ENCODE measurements at places on chromosomes 7 and 10.
A peak's percentile ranks its signal among the peaks of the same experiment; 100 is the strongest.

GRCh38 chr7:716222-716621, 10.3 kb upstream of the DNAAF5 start:
- DNase-seq: no peak

DNA sequence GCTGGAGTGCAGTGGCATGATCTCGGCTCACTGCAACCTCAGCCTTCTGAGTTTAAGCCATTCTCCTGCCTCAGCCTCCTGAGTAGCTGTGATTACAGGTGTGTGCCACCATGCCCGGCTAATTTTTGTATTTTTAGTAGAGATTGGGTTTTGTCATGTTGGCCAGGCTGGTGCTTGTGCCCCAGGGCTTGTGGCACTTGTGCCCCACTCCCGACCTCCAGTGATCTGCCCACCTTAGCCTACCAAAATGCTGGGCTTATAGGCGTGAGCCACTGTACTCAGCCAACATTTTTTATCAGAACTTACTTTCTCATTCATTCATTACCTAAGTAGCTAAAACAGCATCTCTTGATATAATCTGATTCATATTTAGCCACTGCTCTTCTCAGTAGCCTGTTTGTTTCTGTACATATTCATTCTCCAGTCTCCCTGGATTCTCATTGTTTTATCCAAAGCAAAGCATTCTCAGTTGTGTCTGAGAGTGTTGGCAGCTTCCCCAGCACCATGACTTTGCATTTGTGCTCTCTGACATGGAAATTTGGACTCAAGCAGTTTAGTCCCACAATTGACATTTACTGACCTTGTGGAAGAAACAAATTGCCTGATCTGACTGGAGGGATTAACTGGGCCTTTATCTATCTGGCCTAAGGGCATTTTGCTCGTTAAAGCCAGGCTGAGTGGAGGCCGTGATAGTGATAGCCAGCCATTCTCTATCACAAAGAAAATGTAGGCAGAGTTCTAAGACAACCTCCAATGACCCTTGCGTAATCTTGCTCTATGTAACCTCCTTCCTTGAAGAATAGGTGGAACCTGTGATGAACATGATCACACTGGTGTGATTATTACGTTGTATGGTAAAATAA, 44.9 kb downstream of the AKR1B15 start:
- DNase-seq: no peak

- DNase-seq: no peak
Observed at GRCh38 chr7:4136501-4137110, 545.5 kb upstream of the FOXK1 start.

DNA sequence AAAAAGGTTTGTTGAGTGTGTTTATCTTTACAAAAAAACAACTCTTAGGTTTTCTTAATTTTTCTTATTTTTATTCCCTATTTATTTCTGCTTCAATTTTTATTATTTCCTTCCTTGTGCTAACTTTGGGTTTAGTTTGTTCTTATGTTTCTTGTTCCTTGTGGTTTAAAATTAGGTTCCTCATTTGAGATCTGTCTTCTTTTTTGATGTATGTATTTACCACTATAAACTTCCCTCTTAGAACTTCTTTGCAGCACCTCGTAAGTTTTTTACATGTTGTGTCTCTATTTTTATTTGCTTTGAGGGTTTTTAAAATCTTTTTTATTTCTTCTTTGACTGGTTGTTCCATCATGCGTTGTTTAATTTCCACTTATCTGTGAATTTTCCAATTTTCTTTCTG, 1217.1 kb upstream of the CELF2 start:
- DNase-seq: no peak

- no peak for DNase-seq
Observed at GRCh38 chr10:91528768-91529167, 104.1 kb downstream of the PPP1R3C start.

DNA sequence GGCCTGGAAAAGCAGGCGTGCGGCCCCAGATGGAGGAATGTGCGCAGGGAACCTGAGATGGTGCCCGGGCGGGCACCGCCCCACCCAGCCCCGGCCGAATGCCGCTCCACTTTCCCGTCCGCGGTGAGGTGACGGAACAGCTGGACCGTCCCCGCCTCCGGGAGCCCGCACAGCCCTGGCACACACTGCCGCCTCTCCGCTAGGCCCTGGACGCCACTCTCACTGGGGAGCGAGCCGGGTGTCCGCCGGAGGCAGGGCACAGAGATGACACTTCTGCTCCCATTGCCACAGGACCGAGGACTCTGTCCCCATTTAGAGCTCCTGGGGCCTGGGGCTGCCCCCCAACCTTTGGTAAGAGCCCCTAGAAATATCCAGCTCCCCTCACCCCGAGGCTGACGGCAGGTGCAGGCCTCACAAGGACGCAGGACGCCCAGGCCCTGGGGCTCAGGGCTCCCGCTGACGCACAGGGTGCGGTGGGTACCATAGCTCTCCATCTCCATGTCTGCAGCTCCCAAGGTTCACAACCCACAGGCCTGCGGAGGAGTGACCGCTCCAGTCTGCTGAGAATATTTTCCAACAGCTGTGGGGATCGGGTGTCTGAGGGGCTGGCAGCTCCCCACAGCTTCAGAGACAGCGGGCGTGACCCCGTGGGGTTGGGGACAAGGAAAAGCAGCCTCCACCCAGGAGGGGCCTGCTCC, 52.2 kb upstream of the PDGFA start:
- no peak for DNase-seq

GRCh38 chr10:17179002-17179401, 22.5 kb downstream of the TRDMT1 start:
- DNase-seq: no peak

GRCh38 chr10:4522296-4523000, 303.6 kb upstream of the AKR1E2 start:
- no peak for DNase-seq

GRCh38 chr7:129780257-129780973, 168.9 kb downstream of the NRF1 start:
- DNase-seq: no peak

- no peak for DNase-seq
Observed at GRCh38 chr10:127548022-127548421, 1.1 kb upstream of the NPS start.

- no peak for DNase-seq
Observed at GRCh38 chr7:132759482-132760243, 183.4 kb upstream of the PLXNA4 start.

GRCh38 chr7:55517191-55517633, 55.1 kb downstream of the VOPP1 start:
- DNase-seq: peak; percentile 44

DNA sequence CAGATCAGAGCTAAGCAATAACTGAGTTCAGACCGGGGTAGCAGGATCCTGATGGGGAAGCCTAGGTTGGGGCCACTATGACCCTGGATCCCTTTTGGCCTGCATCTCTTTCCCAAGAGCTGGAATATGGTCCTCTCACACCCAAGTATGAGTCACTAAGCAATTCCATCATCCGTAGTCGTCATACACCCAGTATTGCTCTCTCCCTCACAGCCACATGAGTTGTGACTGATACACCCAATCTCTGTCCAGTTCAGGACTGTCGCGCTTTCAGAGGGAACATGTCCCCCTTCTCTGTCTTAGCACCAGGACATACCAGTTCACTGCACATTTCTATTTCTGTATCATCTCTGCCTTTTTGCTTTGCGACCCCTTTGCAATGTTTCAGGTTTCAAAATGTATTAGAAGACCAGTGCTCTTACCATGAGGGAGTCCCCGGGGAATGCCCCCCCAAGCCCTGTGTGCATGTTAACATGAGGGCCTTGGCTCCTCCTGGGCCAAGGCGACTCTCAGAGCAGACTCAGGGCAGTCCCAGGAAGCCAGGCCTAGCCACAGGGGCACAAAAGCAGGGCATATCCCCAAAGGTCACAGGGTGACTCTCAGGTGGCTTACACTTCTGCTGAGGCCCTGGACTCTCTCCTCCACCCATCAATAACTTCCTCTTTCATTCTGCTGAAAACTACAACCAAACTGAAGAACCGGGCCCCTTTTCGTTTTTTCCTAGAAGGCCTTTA, 75.3 kb upstream of the SAMD8 start:
- DNase-seq: peak; percentile 74

DNA sequence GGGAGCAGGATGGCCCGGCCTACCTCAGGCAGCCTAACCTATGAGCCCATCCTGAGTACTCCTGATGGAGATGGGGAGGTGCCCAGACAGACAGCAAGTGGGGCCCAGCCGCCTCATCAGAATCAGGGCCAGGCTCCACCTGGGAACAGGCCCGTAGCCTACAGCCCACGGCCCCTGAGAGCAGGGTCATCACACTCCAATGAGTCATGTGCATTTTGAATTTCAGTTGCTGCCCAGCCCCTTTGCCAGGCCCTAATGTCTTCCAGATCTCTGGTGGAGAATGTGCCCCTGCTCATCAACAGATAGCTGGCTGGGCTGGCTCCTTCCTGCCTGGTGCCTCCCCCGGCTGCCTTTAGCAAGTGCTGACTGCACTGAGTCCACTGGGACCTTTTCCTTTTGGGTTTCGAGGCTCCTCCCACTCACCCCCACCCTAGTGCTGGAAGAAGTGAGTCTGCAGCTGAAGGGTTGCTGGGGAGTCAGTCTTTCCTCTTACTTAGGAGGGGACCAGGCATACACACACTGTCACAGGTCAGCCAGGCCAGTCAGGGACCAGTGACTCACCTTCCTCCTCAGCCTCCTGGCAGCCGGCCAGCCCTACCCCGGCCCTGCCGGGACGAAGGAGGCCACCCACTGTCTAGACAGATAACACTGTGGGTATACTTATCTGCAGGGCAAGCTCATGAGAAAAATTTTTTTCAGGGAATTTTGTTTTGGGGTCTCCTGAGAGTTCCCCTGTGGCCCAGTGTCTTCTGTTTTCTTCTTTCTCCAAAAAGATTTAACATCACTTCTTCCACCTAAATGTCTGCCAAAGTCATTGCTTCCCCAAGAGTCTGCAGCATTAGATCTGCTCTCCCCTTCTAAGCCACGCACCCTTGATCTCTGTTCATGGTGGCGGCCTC, 9.1 kb upstream of the ASIC3 start:
- DNase-seq: no peak

DNA sequence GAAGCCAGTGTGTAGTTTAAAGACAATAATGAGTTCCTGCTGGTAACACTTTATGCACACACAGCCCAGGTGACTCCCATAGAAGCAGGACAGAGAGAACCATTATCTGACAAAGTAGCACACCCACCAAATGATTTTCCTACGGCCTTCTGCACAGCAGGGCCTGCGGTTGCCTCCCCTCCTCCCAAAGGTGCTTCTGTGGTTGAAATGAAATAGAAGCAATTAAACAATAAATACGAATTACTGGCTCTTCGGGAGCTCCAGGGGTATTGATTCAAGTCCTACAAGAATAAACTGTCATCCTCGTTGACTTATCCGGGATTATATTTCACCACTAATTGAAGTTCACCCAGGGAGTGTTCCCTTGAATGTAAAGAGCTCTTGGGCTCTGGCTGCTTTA, 172.1 kb downstream of the ACTR3B start:
- no peak for DNase-seq

DNA sequence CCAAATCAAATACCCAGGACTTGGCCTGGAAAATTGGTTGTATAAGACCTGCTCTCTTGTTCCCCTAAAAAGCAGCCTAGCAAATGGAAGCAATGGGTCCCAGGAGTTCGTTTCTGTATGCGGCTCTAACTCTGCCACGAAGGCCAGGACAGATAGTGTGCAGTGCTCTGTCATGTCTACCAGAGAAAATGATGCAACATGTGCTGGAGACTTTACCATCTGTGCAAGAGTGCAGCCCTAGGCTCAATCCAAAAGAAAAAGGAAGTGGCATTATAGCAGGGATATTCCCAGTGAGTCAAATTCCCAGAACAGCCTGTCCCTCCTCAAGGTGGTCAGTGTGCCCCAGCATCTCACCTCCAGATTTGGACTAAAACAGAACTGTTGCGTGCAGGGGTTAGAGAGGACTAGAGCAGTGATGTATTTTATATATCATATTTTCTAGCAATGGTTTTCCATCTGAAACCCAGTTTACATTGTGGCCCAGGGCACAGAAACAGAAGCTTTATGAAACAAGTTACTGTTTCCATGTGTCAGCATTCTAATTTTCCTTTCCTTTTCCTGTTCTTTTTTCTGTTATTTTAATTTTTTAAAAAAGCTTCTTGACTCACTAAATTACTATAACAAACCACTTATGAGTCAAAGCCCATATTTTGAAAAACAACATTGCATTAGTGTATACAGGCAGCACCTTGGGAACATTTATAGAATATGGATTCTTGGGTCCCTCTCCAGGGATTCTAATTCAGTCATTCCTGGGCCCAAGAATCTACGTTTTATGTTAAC, 311.2 kb downstream of the RNLS start:
- DNase-seq: no peak

- no peak for DNase-seq
Observed at GRCh38 chr10:24357344-24358004, 148.5 kb downstream of the KIAA1217 start.

- no peak for DNase-seq
Observed at GRCh38 chr10:60149003-60149402, 240.7 kb downstream of the ANK3 start.

- DNase-seq: no peak
Observed at GRCh38 chr7:40057292-40057691, 77.1 kb downstream of the MPLKIP start.

DNA sequence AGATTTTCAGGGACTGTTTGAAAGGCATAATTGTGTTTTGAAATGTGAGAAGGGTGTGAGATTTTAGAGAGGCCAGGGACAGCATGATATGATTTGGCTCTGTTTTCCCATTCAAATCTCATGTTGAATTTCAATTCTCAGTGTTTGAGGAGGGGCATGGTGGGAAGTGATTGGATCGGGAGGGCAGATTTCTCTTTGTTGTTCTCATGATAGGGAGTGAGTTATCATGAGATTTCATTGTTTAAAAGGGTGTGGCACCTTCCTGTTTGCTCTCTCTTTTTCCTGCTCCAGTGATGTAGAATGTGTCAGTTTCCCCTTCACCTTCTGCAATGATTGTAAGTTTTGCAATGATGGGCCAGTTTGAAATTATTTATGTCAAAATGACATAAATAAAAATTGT, 113.0 kb upstream of the PCDH15 start:
- DNase-seq: no peak

GRCh38 chr10:14605231-14605925, 169.3 kb downstream of the FAM107B start:
- peak; percentile 73 for DNase-seq

DNA sequence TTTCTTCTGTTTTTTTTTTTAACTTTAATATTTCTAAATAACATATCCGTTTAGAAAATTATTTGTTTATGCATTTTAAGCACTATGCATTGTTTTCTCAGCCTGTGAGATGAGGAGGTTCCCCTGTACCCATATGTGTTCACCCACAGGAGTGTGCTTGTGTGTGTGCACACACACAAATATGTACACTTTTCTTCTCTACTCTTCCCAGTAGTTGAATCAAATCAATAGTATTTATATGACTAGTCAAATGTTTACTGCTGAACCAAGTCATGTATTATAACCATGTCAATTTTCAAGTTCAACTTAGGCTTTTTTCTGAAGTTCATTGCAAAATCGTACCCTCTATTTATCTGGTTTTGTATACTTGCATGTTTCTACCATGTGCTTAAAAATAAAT, 37.3 kb downstream of the HDAC9 start:
- DNase-seq: no peak

DNA sequence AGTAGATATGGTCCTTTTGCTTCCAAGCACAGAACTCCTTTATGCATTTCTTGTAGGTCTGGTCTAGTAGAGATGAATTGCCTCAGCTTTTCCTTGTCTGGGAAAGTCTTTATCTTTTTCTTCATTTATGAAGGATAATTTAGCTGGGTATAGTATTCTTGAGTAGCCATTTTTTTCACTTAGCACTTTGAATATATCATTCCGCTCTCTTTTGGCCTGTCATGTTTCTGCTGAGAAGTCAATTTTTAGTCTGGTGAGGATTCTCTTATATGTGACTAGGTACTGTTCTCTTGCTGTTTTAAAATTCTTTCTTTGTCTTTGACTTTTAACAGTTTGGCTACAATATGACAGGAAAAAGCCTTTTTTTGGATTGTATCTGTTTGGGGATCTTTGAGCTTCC, 68.6 kb upstream of the IMMP2L start:
- DNase-seq: no peak

Measured in GM20000 (cell line).